ENCODE measurements at places on chromosomes 16 and 17. TPM values are rescaled to one million over a fixed set of nuclear protein-coding genes. Genes with fewer than 3 reads are reported as not detected.
A peak's percentile ranks its signal among the peaks of the same experiment; 100 is the strongest.

GRCh38 chr16:84139628-84140258, 5.2 kb downstream of the HSDL1 start:
- H3K36me3 ChIP-seq: no peaks in the 10 kb centered on the region

- no peak overlapping the region for H3K27ac ChIP-seq
- H3K4me1 ChIP-seq: peaks cover 16% of the 10 kb centered on the region
- DNase-seq: no peak
These were observed 7.3 kb upstream of the SERPINF1 start for GRCh38 chr17:1754430-1755112.

- peaks cover 8% of the 10 kb centered on the region for H3K4me1 ChIP-seq
- no peak for DNase-seq
- no peaks in the 10 kb centered on the region for H3K27me3 ChIP-seq
- H3K4me3 ChIP-seq: no peak overlapping the region
- 0 out of 2 replicates have a peak overlapping the region, but pooled peaks have one; percentile 5 for H3K27ac ChIP-seq
These were observed 16.8 kb downstream of the PDK2 start for GRCh38 chr17:50111673-50112655.

DNA sequence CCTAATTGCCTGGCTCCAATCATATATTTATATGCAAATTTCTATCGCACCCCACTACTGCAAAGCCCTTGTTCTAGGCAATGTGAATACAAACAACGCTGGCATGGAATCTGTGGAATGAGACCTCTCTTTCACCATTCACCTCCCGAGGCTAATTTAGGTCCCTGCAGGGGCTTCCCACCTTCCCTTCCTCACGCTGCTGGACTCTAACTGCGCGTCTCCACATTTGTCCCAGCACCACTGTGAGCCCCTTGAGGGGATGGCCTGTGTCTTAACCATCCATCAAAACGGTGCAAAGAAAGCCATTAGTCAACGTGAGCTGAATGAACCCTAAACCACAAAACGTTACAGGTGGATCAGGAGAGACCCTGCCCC, 1.6 kb downstream of the TMEM114 start:
- peak overlapping the region; percentile 52 for H3K4me3 ChIP-seq
- H3K27me3 ChIP-seq: peaks cover 33% of the 10 kb centered on the region
- H3K4me1 ChIP-seq: no peaks in the 10 kb centered on the region
- H3K27ac ChIP-seq: no peak overlapping the region
- H3K36me3 ChIP-seq: no peaks in the 10 kb centered on the region

DNA sequence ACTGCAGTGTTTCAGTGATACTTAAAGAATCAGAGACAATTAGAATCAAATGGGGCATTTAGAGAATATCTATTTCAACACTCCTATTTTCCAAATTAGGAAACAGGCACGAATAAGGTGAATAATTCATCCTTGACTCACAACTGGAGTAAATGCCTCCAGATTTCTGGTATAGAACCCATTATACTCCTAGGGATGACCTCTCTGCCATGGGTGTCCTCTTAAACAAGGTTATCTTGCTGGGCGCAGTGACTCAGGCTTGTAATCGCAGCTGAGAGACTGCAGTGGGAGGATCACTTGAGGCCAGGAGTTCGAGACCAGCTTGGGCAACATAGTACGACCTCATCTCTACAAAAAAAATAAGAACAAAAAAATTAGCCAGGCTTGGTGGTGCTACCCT, 139.8 kb upstream of the ELAC2 start:
- no peaks in the 10 kb centered on the region for H3K4me1 ChIP-seq
- no peaks in the 10 kb centered on the region for H3K27me3 ChIP-seq
- no peak for DNase-seq

DNA sequence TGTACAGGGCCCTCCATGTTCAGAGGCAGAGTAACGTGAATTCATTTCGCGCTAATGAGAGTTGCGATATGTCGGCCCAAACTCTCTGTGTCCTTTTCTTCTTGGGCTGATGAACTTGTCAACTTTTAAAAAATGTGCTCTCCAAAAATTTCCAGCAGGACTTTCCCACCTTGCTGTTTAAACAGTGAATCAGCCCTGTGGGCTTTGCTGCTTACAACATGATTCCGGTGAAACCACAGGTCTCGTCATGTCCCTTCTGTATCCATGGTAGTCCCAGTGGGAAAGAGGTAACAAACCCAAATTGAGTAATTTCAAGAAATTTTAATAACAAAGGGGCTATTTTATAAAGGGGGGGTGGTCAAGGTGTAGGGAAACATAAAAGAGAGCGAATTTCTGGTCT, 612.9 kb downstream of the MAF start:
- peaks cover 3% of the 10 kb centered on the region for H3K4me1 ChIP-seq
- no peaks in the 10 kb centered on the region for H3K27me3 ChIP-seq
- H3K27ac ChIP-seq: no peak overlapping the region
- H3K36me3 ChIP-seq: no peaks in the 10 kb centered on the region
- H3K4me3 ChIP-seq: no peak overlapping the region

- DNase-seq: no peak
- H3K27ac ChIP-seq: no peak overlapping the region
- no peak overlapping the region for H3K4me3 ChIP-seq
- no peaks in the 10 kb centered on the region for H3K27me3 ChIP-seq
- H3K36me3 ChIP-seq: no peaks in the 10 kb centered on the region
These were observed 3.5 kb downstream of the OMG start for GRCh38 chr17:31293581-31293980.

DNA sequence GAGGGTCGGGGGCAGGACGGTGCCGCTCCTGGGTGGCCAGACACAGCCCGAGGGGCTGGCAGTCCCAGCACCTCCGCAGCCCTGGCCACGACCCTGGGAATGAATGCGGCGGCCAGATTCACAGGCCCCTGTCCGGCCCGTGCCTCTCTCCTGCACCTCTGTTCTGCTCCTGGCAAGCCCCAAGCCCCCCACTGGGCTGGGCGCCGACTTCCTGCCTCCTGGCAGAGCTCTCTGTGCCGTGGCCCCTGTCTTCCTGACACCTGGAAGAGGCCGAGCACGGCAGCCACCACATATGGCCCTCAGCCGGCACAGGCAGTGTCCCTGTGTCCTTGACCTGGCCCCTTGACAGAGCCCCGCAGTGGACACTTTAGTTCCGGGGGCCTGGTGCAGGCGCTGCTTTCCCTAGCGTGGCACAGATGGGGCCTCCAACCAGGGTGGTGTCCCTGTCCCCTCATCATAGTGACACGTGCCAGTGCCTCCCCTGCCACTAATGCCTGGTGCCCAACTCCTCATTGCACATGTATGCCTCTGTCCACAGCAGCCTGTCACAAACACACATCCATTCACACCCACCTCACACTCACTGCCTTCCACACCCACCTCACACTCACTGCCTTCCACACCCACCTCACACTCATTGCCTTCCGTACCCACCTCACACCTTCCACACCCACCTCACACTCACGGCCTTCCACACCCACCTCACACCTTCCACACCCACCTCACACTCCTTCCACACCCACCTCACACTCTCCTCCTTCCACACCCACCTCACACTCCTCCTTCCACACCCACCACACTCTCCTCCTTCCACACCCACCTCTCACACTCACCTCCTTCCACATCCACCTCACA, 110.6 kb upstream of the PLCG2 start:
- H3K27me3 ChIP-seq: no peaks in the 10 kb centered on the region
- no peaks in the 10 kb centered on the region for H3K4me1 ChIP-seq
- H3K27ac ChIP-seq: no peak overlapping the region
- H3K36me3 ChIP-seq: peaks cover 5% of the 10 kb centered on the region

DNA sequence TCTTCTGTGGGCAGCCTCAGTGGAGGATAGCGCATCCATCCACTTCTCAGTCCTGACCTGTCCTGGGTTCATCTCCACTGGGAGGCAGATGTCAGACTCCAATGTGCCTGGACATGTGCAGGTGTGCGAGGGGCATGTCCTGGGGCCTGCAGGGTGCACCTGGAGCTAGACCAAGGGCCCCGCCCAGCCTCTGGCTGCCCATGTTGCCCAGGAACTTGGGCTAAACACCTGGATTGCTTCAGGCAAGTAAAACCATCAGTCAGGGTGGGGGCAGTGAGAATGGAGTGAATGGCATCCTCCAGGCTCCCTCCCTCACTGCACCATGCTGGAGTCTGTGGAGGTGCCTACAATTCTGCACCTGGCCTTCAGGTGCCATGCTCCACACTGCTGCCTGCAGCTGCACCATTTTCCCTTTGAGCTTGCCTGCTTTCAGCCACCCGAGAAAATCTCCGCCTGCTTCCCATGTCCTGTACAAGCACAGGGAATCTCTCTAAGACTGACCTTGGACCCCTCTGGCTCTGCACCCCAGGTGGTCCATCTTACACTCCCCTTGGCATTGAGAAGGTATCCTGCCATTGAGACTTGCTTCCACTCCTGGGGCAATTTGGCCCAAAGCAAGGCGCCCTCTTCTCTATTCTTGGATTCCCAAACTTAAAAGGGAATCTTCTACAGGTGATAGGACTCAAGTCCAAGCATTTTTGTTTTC, 2.1 kb upstream of the MFSD6L start:
- no peaks in the 10 kb centered on the region for H3K36me3 ChIP-seq
- no peak overlapping the region for H3K4me3 ChIP-seq
- no peaks in the 10 kb centered on the region for H3K4me1 ChIP-seq
- no peaks in the 10 kb centered on the region for H3K27me3 ChIP-seq

DNA sequence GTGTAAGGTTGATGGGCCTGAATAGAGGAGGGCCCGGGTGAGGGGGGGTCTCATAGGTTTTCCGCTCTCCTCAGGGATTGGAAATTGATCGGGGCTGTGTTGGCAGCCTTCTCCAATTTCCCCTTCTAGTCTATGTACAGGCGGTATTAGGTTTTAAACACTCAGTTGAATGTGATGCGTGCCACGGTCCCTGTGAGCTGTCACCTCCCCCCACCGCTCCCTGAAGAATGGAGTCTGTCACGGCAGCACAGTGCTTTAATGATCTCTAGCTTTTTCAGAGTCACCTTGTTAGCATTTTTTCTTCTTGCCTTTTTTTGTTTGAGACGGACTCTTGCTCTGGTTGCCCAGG, 800 bp downstream of the COX4I1 start:
- peak overlapping the region; percentile 81 for H3K27ac ChIP-seq
- peaks cover 44% of the 10 kb centered on the region for H3K36me3 ChIP-seq
- peak overlapping the region; percentile 93 for H3K4me3 ChIP-seq
- H3K27me3 ChIP-seq: no peaks in the 10 kb centered on the region
- DNase-seq: no peak
- no peaks in the 10 kb centered on the region for H3K4me1 ChIP-seq

GRCh38 chr16:78306361-78306760, 206.9 kb downstream of the WWOX start:
- H3K4me1 ChIP-seq: peaks cover 15% of the 10 kb centered on the region
- no peak for DNase-seq
- H3K27ac ChIP-seq: no peak overlapping the region
- H3K4me3 ChIP-seq: no peak overlapping the region
- no peaks in the 10 kb centered on the region for H3K27me3 ChIP-seq

DNA sequence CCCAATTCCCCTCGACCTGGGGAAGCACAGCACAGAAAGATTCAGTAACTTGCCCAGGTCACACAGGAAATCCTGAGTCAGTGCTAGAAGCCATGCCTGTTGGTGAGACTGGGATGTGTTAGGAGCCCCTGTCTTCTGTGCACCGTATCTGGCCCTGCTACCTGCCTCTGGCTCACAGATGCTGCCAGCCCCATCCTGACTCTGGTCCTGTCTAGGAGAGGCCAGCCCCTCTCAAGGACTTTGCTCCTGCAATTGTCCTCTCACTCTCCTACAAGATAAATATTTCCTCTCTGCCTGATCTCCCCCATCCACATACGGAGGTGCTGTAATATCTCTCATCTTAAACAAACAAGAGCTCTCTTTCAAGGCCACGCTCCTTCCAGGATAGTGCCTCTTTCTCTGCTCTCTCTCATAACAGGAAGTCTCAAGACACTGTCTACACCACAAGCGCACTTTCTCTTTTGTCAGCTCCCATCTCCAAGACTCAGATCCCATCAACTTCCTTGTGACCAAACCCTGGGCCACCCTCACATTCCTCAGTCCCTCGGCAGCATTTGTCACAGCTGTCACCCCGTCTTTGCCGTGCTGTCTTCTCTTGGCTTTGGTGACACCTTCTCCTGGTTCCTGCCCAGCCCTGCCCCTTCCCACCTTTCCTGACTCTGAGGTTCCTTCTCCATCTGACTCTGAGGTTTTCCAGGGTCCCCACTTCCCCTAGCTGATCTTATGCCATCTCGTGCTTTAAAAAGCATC, 1.9 kb downstream of the SLC13A2 start:
- no peak overlapping the region for H3K4me3 ChIP-seq
- no peak overlapping the region for H3K27ac ChIP-seq
- no peak for DNase-seq
- H3K27me3 ChIP-seq: 0 out of 2 replicates have a peak, but pooled peaks cover under 1% of the 10 kb centered on the region
- H3K36me3 ChIP-seq: no peaks in the 10 kb centered on the region

- no peaks in the 10 kb centered on the region for H3K36me3 ChIP-seq
- DNase-seq: no peak
- no peak overlapping the region for H3K27ac ChIP-seq
- H3K4me1 ChIP-seq: no peaks in the 10 kb centered on the region
- H3K27me3 ChIP-seq: no peaks in the 10 kb centered on the region
These were observed 176.4 kb upstream of the CHMP6 start for GRCh38 chr17:80815151-80815681.

DNA sequence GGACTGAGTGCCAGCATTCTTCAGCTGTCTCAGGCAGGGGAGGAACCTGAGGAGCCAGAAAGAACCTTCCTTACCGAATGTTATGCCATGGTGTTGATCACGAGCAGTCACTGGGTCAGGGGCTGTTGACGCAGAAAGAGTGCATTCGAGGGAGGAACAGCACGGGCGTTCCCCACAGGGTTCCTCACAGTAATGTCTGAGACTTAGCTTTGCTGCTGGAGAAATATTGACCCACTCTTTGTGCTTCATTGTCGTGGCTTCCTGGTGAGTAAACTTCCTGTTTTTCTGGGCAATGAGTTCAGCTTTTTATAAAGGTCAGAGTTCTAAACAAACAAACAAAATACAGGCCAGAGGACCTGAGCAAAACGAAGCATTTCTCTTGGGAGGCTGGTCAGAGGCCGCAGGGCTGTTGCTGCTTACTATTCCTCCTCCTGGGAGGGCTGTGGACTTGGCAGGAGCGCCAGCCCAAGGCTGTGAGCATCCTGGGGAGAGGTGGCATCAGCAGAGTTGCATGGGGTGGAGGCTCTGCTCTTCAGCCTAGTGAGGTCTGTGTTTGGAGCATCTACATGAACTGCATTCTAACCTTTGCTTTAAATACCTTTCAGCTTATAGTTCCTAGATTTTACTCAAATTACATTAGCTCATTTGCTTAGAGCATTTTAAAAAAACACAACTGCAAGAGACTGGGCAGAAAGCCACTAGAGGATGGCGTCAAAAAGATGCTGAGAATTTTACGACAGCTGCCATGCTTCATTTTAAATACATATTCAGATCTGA, 143.1 kb upstream of the CACNG5 start:
- no peaks in the 10 kb centered on the region for H3K36me3 ChIP-seq
- no peak overlapping the region for H3K27ac ChIP-seq
- H3K27me3 ChIP-seq: no peaks in the 10 kb centered on the region
- DNase-seq: no peak
- H3K4me1 ChIP-seq: no peaks in the 10 kb centered on the region

- peaks cover 23% of the 10 kb centered on the region for H3K4me1 ChIP-seq
- H3K4me3 ChIP-seq: peak overlapping the region; percentile 66
These were observed 218.7 kb downstream of the NTN1 start for GRCh38 chr17:9239793-9240658.

NUPR1 gene
- total RNA-seq: not detected

CACNG1 gene
- not detected for total RNA-seq

ARHGDIG gene
- total RNA-seq: 1.2 TPM

GDPD3 gene
- total RNA-seq: 1.5 TPM
